Dermis microvascular lymphatic vessel endothelial cell (primary cell): ENCODE measurements at places on chromosomes 5 and 9.
A peak's percentile ranks its signal among the peaks of the same experiment; 100 is the strongest.

GRCh38 chr5:11048760-11049159 lies 287.7 kb upstream of the DAP start:
- DNase-seq = no peak

- DNase-seq = no peak
These were observed at the start of gene CD72 for GRCh38 chr9:35618325-35618727. Gene CD72 (minus strand): TSS chr9:35618413. CDS start chr9:35618303, 110 bp downstream.

DNA sequence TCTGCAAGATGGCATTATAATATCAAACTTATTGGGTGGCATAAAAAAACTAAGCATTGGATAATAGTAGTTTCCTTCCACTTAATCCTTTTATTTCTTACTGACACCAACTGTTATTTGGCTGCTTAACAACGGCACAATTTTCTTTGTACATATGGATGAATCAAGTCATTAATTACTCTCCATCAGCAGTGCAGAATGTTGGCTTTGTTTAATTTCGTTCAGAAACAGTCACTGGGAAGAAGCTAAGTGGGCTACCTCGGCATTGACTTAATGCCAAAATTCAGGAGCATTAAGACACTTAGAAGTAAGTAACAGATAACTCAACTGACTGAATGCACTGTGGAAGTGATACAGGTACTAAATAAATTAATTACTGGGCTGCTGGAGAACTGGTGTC lies 460.4 kb downstream of the CTNND2 start:
- DNase-seq = no peak

DNA sequence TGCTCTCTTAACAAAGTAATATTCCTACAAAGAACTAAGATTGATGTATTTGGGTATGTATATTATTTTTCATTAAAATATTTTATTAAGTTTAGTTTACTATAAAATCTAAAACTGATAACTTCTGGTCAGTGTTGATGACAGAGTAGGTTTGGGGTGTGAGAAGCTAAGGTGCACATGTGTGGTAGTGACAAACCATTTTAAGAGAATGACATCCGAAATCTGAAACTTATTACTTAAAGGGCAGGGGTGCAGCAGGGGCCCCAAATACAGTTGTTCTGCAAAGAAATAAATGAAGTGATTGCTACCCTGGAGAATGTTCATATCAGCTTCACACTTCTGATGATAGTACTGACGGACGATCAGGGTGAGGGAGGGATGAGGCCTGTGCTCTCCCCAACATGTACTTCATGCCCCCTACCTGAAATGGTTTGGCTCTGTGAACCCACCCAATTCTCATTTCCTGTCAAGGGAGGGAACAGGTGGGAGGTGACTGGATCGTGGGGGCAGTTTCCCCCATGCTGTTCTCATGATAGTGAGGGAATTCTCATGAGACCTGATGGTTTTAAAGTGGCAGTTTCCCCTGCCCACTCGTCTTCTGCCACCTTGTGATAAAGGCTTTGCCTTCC lies 125.3 kb upstream of the RFX3 start:
- no peak for DNase-seq

- DNase-seq = no peak
These were observed 10.4 kb upstream of the C5orf63 start for GRCh38 chr5:127083711-127084110.

DNA sequence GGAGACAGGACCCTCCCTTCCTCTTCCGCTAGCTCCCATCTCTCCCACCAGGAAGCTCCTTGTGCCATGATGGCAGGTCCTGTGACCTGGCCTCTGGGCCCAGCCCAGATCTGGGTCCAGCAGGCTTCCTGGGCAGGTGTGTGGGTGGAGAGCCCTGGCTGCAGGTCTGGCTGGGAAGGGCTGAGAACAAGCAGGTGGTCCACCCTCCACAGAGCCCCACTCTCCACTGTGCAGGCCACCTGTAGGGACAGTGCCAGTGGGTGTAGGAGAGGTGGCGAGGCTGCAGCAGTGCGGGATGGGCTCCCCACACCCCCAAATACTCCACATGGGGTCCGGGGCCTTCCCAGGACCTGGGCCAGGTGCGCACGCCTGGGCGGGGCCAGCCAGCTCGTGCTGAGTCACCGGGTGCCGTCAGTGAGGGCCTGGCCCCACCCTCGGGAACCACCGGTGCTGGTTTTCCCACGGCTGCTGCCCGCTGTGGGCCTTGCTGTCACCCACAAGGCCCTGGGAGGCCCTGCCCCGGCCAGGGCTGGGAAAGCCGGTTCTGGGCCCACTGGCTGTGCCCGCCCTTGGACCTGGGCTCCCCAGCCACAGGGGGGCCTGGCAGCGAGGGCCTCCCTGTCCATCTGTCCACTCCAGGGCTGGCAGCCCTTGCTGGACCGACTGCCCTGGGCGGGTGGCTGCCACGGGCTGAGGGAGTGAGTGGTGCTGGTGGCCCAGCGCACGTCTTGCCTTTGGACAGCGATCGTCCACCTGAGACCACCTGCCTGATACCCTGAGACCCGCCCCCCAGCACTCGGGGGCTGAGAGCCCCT lies 9.3 kb upstream of the NRARP start:
- peak; percentile 84 for DNase-seq

GRCh38 chr5:167514461-167514860 lies 777.0 kb upstream of the WWC1 start:
- no peak for DNase-seq

DNA sequence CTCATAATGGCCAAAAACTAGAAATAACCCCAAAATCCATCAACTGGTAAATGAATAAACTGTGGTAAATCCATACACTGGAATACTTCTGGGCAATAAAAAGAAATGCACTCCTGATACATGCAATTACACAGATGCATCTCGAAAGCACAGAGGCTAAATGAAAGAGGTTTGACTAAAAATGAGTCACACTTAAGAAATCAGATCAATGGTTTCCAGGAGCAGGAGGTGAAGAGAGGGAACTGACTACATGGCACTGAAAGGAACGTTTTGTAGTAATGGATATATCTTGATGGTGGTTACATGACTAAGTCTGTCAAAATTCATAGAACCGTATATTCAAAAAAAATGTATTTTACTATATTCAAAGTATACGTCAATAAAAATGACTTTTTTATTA lies 42.4 kb downstream of the STRBP start:
- DNase-seq = no peak

- DNase-seq = no peak
These were observed 264.7 kb downstream of the YTHDC2 start for GRCh38 chr5:113778147-113778546.

DNA sequence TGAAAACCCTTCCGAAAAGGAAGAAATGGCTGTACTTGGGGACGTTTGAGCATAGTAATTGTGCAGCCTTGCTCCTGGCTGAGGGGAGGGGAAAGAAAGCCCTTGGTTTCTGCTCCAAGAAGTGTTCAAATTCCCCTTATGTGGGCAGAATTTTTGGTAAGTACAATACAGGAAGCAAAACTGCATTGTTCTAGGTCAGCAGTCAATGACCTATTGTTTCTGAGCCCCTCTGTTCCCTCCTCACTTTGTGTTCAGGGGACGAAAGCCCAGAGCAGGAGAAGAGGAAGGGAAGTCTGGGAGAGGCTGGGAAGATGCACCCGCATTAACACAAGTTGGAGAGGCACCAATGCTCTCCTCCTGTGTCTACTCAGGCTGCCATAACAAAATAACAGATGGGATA lies 11.9 kb downstream of the BASP1 start:
- DNase-seq = no peak

- no peak for DNase-seq
These were observed 175.1 kb upstream of the S1PR3 start for GRCh38 chr9:88816141-88816540.

DNA sequence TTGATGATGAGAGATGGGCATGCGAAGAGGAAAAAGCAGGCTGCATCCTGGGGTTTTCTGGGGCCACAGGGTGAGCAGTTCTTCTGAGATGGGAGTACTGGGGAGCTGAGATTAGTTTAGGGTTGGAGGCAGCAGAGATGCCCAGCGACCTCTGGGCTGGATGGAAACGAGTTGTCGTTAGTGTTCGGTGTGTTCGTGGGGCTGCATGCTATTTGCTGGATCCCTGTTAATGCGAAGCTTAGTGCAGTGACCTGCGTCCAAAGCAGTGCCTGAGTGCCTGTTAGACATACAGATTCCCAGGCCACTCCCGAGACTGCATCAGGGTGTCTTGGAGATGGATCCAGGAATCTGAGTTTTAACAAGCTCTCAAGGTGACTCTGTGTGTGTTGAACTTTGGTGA lies 201.3 kb downstream of the CACNA1B start:
- DNase-seq = no peak

GRCh38 chr5:178332210-178332641 lies 99.6 kb upstream of the PHYKPL start:
- no peak for DNase-seq

DNA sequence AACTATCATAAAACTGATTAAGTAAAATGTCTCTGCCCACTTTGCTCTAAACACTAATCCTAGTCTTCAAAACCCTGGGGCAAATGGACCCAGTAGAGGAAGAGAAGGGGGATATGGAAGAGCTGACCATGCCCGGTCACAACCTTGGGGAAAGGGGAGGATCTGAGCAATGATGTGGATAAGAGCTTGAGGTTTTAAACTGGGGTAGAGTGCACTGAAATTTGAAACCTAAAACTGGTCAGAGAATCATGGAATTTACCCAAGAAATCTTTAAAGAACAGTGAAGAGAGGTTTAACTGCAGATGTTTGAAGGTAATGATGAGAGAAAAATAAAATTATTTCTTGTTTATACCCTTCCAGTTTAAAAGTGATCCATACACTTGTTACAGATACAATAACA lies 110.8 kb downstream of the MRPS30 start:
- no peak for DNase-seq

DNA sequence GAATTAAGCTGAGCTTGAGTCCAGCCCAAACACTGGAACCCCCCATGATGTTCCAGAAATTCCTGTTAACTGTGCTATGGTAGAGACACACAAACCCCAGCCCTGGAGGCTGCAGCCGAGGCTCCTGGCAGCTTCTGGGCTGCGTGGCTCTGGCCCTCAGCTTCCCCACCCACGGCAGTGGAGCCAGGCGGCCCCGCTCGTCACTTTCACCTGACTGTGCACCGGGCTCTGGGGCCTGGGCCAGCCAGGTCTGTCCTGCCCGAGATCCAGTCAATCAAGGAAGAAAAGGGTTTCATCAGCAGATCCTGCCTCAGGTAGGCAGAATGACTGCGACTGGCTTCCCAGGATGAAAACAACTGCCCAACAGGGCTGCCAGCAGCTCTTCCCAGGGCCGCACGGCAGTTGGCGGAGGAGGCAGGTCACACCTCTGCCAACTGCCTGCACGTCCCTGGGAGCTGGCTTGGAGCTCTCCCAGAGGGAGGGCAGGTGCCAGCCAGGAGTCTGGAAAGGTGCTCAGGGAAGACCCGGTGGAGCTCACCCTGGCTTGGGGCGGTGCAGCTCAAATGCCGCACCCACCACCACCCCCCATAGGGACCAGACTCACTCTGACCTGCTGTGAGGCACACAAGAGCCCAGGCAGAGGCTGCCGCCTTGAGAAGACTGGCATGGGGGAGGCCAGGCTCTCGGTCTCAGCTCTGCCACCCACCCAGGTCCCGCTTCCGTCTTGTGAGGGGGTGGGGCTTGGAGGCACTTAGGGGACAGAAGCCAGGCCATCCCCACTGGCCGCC lies 20.7 kb downstream of the BRD3 start:
- no peak for DNase-seq

DNA sequence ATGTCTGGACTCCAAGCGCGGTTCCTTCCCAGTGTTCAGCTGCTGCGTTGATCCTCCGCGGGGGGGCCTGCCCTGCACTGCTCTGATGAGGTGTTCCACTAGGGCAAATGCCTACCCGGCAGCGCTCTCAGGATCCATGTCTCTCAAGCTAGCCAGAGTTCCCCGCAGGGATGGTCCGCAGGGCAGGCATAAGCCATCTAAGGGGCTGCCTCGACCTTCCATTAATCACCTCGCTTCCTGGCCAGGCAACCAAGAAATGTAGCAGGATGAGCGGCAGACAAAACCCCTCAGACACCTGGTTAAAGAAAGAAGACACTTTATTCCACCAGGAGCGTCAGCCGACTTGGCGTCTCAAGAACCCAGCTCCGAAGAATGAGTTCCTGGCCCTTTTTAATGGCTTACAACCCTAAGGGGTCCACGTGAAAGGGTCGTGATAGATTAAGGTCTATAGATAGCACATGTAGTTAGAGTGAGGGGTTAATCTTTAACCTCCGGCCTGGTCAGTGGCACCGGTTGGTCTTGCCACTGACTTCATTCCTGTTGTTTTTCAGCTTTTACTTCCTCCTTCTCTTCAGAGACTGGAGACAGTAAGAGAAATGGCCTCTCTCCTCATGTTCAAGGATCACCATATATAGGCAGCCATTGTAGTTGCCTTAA lies 47.2 kb upstream of the COX7C start:
- no peak for DNase-seq

GRCh38 chr5:73444499-73445438 lies 3.8 kb downstream of the FOXD1 start:
- no peak for DNase-seq

DNA sequence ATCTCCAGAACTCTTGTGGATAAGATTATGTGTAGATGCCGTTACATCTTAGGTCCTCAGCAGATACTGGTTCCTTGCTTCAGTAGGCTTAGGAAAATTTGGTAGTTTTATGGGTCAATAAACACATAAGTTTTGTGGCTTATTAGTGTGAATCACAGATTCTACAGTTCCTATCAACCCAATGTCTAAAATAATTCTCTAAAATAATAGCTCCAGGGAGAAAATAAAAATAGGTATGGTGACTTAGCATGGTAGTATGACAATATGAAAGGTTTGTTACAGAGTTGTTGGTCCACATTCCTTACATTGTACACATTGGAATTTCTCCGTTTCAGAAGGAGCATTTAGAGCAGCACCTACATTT lies 91.7 kb downstream of the AOPEP start:
- DNase-seq = no peak

DNA sequence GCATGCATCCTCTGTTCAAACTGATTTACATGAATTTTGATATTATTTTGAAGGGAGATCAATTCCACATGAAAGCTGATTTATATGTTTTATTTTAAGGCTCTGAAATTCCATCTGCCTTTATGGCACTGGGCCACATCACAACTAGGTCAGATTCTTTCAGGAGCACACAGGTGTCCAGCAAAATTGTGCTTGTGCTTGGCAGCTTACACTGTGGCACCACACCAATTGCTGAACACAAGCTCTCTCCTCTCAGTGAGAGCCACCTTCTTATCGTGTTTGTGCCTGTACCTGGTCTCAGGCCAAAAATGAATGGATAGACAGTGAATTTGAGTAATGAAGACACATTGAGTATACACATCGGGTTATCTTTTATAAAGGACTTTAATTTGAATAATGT lies 200.4 kb downstream of the CDH10 start:
- DNase-seq = no peak

- DNase-seq = no peak
These were observed 79.5 kb downstream of the GLIS3 start for GRCh38 chr9:4220346-4220745.
